Activated CD4-positive, alpha-beta T cell treated with anti-CD3 and anti-CD28 coated beads for 36 hours (primary cell): ENCODE measurements at places on chromosomes 7 and 10.

GRCh38 chr7:10696064-10696463 lies 277.6 kb upstream of the PHF14 start:
- no peak overlapping the region for H3K27ac ChIP-seq
- no peaks in the 10 kb centered on the region for H3K4me1 ChIP-seq
- no peaks in the 10 kb centered on the region for H3K36me3 ChIP-seq
- H3K4me3 ChIP-seq, result no peak overlapping the region

DNA sequence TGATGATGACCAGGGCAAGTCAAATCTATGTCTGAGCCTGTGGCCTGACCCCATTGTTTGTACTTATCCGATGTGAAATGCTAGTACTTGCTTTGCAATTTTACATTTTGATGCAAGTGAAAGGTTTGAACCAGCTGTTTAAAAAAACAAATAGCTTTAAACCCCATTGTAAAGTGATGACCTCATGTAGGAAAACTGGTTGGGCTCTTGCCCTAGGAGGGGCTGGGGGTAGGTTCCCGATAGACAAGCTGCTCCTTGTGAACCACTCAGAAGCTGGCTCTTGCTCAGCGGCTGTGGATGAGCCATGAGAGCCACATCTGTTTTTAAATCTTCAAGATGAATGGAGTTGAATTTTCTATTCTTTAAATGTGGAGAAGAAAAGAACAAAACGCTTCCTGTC lies 185.3 kb downstream of the WDR11 start:
- H3K36me3 ChIP-seq, result no peaks in the 10 kb centered on the region
- no peak for DNase-seq
- H3K4me1 ChIP-seq, result no peaks in the 10 kb centered on the region

DNA sequence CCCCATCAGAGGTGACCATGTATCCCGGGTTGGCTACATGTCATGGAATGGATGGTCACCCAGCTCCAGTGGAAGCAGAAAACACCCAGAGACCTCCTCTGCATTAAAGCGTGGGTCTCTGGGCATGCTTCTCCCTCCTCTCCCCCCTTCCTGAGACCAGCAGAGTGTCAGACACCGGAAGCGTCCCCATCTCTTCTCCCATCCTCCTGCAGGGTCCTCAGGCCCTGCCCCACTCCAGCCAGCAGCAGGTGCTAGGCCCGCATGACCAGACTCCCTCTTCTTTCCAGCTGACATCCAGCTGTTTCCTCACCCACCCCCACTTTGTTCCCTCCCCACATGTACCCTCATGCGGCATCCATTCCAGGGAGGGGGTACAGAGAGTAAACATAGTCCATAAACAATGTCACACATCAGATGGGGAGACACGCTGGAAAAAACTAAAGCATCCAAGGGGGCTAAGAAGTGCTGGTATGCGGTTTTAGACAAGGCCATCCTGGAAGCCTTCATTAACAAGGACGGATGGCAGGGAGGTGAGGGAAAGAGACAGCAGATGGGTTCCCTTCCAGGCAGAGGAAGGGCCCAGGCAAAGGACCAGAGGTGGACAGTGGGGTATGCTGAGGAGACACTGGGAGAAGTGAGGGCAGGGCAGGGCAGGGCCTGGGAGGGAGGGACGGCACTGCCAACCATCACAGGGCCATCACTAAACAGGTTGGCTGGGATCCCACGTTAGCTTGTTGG lies 12.5 kb upstream of the SLC18A3 start:
- peaks cover 14% of the 10 kb centered on the region for H3K27me3 ChIP-seq
- H3K4me3 ChIP-seq, result no peak overlapping the region
- DNase-seq, result no peak
- H3K4me1 ChIP-seq, result no peaks in the 10 kb centered on the region
- H3K36me3 ChIP-seq, result no peaks in the 10 kb centered on the region

DNA sequence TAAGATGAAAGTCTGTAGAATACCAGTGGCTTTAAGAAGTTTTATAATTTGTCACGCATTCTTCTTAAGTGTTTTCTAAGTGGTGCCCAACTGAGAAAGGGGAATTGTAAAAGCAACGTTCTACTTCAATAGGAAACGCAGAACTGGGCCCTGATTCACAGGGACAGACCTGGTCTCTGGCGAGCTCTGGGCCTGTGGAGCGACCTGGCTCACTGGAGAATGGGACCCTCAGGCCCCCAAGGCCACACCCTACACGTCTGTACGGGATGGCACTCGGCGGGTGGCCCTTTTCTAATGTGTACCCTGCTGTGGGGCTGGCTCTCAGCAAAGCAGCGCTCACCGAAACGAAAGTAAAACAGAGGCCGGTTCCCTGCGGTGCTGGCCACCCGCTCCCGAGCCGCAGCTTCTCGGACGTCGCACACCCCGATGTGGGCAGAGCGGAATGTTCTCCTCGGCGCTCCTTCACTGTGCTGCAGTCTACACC lies 205.0 kb downstream of the DIP2C start:
- no peaks in the 10 kb centered on the region for H3K27me3 ChIP-seq
- H3K4me1 ChIP-seq, result peaks cover 14% of the 10 kb centered on the region
- no peaks in the 10 kb centered on the region for H3K36me3 ChIP-seq
- peak; percentile 54 for DNase-seq
- peak overlapping the region; percentile 75 for H3K4me3 ChIP-seq

- H3K4me1 ChIP-seq, result peaks cover 34% of the 10 kb centered on the region
- DNase-seq, result no peak
- H3K27me3 ChIP-seq, result no peaks in the 10 kb centered on the region
These were observed 89.7 kb downstream of the HIPK2 start for GRCh38 chr7:139687980-139688632.

- H3K27me3 ChIP-seq, result no peaks in the 10 kb centered on the region
- H3K36me3 ChIP-seq, result no peaks in the 10 kb centered on the region
- DNase-seq, result no peak
- H3K4me1 ChIP-seq, result peaks cover 10% of the 10 kb centered on the region
These were observed 121.2 kb downstream of the UBE2H start for GRCh38 chr7:129831424-129832058.

DNA sequence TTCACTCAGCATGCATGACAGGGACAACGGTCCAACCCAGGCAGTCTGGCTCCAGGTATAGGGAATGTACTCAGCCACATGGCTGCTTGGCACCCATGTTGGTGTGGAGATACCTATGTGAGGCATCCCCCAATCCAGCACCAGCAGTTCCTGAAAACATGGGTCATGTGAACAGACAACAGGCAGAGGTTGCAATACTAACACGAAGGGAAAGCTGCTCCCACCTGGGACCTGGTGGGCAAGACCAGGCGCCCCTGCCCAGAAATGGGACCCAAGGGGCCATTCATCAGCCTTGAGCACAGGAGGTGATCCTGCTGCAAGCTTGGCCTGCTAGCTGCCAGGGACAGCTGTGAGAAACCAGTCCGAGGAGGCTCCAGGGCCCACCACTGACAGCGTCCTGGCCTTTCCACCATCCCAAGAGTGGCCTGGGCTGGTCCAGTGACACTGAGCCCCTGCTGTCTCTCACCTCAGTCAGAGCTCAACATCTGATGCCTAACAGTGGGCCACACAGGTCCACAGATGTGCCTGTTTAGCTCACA lies 142.3 kb downstream of the ARHGAP22 start:
- no peaks in the 10 kb centered on the region for H3K36me3 ChIP-seq
- no peak overlapping the region for H3K27ac ChIP-seq

- DNase-seq, result no peak
- peaks cover 11% of the 10 kb centered on the region for H3K27me3 ChIP-seq
- H3K4me1 ChIP-seq, result no peaks in the 10 kb centered on the region
- H3K4me3 ChIP-seq, result no peak overlapping the region
- no peaks in the 10 kb centered on the region for H3K36me3 ChIP-seq
- no peak overlapping the region for H3K27ac ChIP-seq
These were observed 245.7 kb upstream of the FOXK1 start for GRCh38 chr7:4436361-4436895.

GRCh38 chr7:18125476-18125875 lies 97.8 kb upstream of the PRPS1L1 start:
- DNase-seq, result no peak
- no peak overlapping the region for H3K4me3 ChIP-seq
- peaks cover 5% of the 10 kb centered on the region for H3K27me3 ChIP-seq
- no peaks in the 10 kb centered on the region for H3K36me3 ChIP-seq
- H3K4me1 ChIP-seq, result no peaks in the 10 kb centered on the region

DNA sequence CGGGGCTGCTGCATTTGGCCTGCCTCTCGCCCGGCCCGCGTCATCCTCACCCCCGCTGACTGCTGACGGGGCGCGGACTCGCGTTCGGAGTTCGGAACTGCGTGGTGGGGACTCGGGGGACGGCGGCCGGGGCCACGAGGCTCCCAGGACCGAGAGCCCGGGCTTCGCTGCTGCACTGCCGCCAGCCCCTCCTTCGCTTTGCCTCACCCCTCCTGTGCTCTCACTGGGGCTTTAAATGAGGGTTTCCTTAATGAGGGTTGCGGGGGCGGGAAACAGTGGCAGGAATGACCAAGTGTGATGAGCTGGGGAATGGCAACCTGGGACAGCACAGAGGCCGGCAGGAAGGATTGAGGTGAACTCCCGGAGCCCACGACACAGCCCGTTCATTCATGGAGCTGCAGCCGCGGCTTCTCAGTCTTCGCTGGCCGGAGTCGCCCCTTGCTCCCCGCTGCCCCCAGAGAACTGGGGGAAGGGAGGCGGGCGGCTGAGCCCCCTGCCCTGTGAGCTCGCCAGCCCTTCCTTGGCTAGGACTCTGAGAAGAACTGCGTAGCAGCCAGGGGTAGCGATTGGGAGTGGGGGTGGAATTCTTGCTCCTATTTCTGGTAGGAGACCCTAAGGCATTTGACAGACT lies 1.5 kb upstream of the LRRC4 start:
- H3K27me3 ChIP-seq, result no peaks in the 10 kb centered on the region
- peaks cover 19% of the 10 kb centered on the region for H3K36me3 ChIP-seq
- peaks cover 22% of the 10 kb centered on the region for H3K4me1 ChIP-seq

GRCh38 chr7:2387897-2388636 lies 15.3 kb upstream of the CHST12 start:
- H3K36me3 ChIP-seq, result no peaks in the 10 kb centered on the region
- H3K27me3 ChIP-seq, result no peaks in the 10 kb centered on the region
- DNase-seq, result no peak
- H3K27ac ChIP-seq, result no peak overlapping the region
- no peak overlapping the region for H3K4me3 ChIP-seq

- no peak overlapping the region for H3K4me3 ChIP-seq
- DNase-seq, result no peak
- H3K27me3 ChIP-seq, result peaks cover 2% of the 10 kb centered on the region
These were observed 39.3 kb downstream of the INSIG1 start for GRCh38 chr7:155336812-155337602.

DNA sequence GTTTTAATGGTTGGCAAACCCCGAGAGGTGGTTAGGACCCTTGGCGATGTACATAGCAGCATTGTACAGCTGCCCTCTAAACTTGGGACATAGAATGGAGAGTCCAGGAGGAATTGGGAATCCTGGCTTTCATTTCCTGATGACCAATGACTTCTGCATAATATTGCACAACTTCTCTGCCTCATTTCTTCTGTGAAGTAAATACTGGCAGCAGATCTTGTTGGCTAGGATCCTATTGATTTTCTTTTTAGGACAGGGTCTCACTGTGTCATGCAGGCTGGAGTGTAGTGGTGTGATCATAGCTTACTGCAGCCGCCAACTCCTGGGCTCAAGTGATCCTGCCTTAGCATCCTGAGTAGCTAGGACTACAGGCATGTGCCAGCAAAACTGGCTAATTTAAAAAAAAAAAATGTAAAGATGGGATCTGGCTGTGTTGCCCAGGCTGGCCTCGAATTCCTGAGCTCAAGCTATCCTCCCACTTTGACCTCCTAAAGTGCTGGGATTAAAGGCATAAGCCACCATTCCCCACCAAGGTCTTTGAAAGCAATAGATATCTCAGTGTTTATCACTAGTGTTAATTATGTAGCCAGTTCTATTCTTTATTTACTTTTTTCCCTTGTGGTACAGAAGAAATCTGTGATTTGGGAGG lies 58.1 kb downstream of the PODXL start:
- peaks cover 35% of the 10 kb centered on the region for H3K4me1 ChIP-seq
- peaks cover 11% of the 10 kb centered on the region for H3K36me3 ChIP-seq
- no peak overlapping the region for H3K4me3 ChIP-seq
- no peak for DNase-seq
- no peak overlapping the region for H3K27ac ChIP-seq

GRCh38 chr10:85976267-85976793 lies 390.3 kb downstream of the GRID1 start:
- no peak overlapping the region for H3K4me3 ChIP-seq
- no peak overlapping the region for H3K27ac ChIP-seq
- no peaks in the 10 kb centered on the region for H3K36me3 ChIP-seq
- no peaks in the 10 kb centered on the region for H3K4me1 ChIP-seq
- H3K27me3 ChIP-seq, result peaks cover 4% of the 10 kb centered on the region

DNA sequence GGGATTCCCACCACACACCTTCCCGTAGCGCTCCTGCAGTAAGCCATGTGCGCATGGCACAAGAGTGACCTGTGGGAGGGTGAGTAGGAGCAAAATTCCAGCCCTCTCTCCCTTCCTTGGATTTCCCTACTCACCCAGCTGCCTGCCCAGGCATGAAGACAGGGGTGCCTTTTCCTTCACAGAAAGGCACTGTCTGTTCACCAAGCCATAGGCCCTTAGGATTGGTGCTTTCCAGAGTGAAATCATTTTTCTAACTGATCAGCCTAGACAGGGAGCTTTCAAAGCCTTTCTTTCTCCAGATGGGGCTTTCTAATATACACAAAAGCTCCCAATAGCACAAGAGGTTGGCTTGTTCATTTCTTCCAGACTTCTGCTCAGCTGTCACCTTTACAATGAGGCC lies 79.7 kb downstream of the CTTNBP2 start:
- H3K27me3 ChIP-seq, result peaks cover 11% of the 10 kb centered on the region
- no peaks in the 10 kb centered on the region for H3K4me1 ChIP-seq
- no peak overlapping the region for H3K27ac ChIP-seq

DNA sequence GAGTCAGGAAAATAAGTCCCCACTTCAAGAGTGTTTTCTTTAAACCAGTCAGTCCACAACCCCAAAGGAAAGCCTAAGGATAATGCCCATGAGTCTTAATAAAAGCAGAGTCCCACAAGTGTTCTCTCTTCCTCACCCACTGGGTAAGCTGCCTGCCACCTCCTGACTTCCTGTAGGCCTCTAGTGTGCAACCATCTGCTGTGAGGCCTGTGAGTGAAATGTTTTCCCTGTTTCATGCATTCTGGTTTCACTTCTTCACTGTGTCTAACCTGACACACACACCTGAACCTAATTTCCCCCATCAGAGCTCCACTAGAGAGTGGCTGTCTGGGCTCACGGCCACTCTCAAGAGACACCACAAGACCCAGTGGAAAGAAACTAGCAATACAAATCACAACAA lies 38.9 kb upstream of the GDF10 start:
- H3K36me3 ChIP-seq, result peaks cover 10% of the 10 kb centered on the region
- peak; percentile 60 for DNase-seq
- H3K27ac ChIP-seq, result peak overlapping the region; percentile 97

DNA sequence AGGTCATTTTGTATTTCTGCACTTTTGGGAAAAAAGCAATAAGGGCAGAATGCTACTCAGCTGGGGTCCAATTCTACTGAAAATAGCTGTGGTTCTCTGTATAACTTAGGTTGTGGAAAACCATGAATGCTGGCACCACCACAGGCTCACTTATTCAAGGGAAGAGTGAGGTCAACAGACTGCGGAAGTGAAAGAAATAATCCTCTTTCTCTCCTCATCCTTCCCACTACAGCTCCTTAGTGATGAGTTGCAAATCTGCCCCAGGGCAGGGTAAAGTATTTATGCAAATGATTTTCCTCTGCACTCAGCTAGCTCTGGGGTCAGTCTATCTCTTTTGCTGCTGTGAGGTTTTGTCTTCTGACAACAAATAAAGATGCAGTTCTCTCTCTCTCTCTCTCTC lies 74.1 kb upstream of the PTPRZ1 start:
- no peak overlapping the region for H3K4me3 ChIP-seq
- no peaks in the 10 kb centered on the region for H3K4me1 ChIP-seq
